ENCODE measurements at places on chromosomes 2 and 18. TPM values are rescaled to one million over a fixed set of nuclear protein-coding genes. Genes with fewer than 3 reads are reported as not detected.

Gene IL1RL2
- not detected for total RNA-seq

Gene ZNF804A
- 23.1 TPM for total RNA-seq

Gene PSMA8
- total RNA-seq: not detected

Gene PASK
- 24.4 TPM for total RNA-seq

Gene EPAS1
- total RNA-seq: not detected
